ENCODE measurements at places on chromosomes 7 and 10. TPM values are rescaled to one million over a fixed set of nuclear protein-coding genes. Genes with fewer than 3 reads are reported as not detected.
A peak's percentile ranks its signal among the peaks of the same experiment; 100 is the strongest.

DNA sequence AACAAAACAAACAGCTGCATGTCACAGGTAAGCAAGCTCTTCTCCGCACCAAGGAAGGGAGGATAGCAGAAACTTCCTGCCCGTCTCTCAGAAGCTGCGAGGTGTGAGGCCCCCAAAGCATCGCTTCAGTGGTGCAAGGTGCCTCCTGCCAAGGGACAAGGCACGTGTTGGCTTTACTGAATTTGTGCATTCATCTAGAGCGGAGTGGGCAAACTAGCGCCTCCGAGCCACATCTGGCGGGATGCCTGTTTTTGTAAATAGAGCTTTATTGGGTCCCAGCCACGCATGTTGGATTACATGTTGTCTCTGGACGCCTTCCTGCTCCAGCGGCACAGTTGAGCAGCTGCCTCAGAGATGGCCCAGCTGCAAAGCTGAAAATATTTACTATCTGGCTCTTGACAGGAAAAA lies 27.7 kb downstream of the PHYH start:
- DNase-seq = peak; percentile 12
- no peaks in the 10 kb centered on the region for H3K36me3 ChIP-seq
- H3K27ac ChIP-seq = peak overlapping the region; percentile 71
- H3K4me3 ChIP-seq = no peak overlapping the region
- peaks cover 10% of the 10 kb centered on the region for H3K4me1 ChIP-seq

DNA sequence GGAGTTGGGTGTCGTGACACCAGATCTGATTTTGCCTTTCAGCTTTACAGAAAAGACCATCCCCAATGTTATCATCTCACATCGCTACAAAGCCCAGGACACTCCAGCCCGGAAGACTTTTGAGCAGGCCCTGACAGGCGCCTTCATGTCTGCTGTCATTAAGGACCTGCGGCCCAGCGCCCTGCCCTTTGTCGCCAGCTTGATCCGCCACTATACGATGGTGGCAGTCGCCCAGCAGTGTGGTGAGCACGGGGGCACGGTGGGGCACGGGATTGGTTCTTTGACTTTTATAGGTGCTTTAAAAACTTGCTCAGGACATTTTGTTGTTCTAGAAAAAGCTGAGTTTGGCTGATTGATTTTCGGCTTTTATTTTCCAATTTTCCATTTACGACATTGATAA lies 48.8 kb downstream of the TRRAP start:
- no peaks in the 10 kb centered on the region for H3K4me1 ChIP-seq
- no peaks in the 10 kb centered on the region for H3K36me3 ChIP-seq
- no peak overlapping the region for H3K27ac ChIP-seq
- H3K27me3 ChIP-seq = no peaks in the 10 kb centered on the region
- H3K4me3 ChIP-seq = no peak overlapping the region
- no peak for DNase-seq

GRCh38 chr7:118052336-118052735 lies 131.6 kb upstream of the LSM8 start:
- H3K4me3 ChIP-seq = no peak overlapping the region
- H3K27ac ChIP-seq = no peak overlapping the region
- H3K4me1 ChIP-seq = no peaks in the 10 kb centered on the region
- H3K36me3 ChIP-seq = no peaks in the 10 kb centered on the region
- no peaks in the 10 kb centered on the region for H3K27me3 ChIP-seq

DNA sequence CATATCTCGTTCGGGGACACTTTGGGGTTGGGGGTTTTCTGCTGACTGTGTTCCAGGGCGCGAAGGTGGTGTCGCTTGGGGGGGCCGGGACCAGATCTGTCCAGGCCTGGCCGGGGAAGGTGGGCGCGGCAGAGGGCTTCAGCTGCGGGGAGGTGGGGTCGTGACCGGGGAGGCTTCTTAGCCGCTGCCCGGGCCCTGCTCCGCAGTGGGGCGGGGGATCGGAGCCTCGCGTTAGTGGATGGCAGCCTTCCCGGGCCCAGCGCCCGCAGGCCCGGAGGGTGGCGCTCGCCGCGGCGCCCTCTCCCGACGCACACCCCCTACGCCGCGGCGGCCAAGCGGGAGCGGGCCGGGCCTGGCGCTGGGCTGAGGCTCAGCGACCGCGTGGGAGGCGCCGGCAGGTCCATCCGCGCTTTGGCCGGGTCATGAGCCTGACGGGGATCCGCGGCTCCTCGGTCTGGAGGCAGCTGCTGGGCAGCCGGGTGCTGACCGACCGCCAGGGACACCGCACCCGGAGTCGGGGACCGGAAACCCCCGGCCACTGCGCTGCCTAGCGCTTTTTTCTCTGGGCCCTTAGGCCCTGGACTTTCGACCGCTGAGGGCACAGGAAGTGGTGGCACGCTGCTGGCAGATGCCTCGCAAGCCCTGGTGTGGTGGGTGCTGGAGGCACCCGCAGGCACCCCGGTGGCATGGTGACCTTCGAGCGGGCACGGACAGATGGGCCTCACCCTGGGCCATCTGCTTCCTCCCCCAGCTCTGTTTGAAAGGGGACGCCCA lies 1.2 kb downstream of the AGAP3 start:
- peak overlapping the region; percentile 69 for H3K4me3 ChIP-seq
- H3K27me3 ChIP-seq = no peaks in the 10 kb centered on the region
- H3K27ac ChIP-seq = peak overlapping the region; percentile 92
- H3K36me3 ChIP-seq = no peaks in the 10 kb centered on the region

DNA sequence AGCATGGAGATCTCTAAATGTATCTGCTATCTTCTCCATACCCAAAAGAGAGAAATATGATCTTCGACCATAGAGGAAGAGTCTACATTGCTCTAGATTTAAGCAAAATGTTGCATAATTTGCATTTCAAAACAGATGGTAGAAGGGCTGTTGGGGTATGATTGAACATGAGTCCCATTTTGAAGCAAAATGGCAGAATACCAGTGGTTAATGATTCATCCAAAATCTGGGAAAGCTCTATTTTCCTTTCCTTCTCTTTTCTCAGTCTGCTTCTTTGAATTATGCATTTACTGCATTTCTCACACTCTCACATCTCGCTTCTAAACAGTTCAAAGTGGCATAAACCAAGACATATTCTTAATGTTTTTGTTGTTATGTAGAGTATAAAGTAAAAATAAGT lies 178.5 kb downstream of the MACC1 start:
- H3K36me3 ChIP-seq = no peaks in the 10 kb centered on the region
- no peak for DNase-seq
- no peak overlapping the region for H3K4me3 ChIP-seq
- H3K27ac ChIP-seq = no peak overlapping the region
- H3K4me1 ChIP-seq = no peaks in the 10 kb centered on the region

DNA sequence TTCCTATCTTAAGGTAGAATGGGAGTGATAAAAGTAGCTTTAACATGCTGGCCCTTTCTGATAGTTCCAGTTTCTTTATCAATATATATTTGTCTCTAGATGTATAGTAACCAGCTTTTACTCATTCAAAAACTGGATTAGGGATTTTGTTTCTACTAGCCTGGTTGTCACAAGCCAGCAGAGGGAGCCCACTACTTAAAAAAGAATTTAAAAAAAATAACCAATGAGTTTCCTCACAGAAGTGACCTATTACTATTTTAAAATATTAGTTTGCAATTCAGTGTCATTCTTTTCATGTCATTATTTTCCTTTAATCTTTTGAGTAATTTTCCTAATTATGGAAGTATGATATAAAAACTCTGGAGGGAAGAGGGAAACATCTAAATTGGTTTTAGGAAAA lies 142.1 kb downstream of the PHTF2 start:
- H3K27ac ChIP-seq = no peak overlapping the region
- no peaks in the 10 kb centered on the region for H3K27me3 ChIP-seq
- DNase-seq = peak; percentile 16
- H3K4me3 ChIP-seq = no peak overlapping the region
- peaks cover 4% of the 10 kb centered on the region for H3K36me3 ChIP-seq

ZDHHC6 gene
- 13.1 TPM for total RNA-seq

CDC14C gene
- total RNA-seq = not detected
